ENCODE measurements at places on chromosomes 5 and 9. TPM values are rescaled to one million over a fixed set of nuclear protein-coding genes. Genes with fewer than 3 reads are reported as not detected.

PPP2CA gene
- total RNA-seq, result 150 TPM

CDC42SE2 gene
- total RNA-seq, result 110 TPM

STKLD1 gene
- total RNA-seq, result 0.45 TPM

GPRIN1 gene
- 2.1 TPM for total RNA-seq

PTPN3 gene
- 26.7 TPM for total RNA-seq

DNA sequence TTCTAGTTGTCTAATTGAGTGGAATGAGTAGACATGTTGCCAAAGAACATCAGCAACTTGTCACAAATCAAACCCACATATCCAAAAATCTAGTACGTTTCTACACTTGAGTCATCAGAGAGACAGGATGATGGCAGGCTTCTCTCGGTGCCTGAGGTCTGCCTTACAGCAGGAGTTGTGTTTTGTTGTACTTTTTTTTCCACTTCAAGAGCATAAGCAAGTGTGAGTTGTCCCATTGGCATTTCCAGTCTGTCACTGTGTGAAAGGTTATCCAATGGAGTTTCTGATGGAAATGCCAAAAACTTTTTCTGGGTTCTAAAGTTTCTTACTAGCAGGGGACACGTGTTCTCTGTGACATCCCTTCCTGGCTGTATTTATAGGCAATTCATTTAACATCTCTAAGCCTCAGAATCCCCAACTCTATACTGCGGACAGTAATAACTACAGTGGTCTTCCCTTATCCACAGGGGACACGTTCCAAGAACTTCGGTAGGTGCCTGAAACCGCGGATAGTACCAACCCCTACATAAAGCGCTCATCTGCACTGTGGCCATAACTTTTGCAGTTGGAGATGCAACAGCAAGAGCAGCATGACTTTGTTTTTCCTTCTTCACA lies 246.5 kb downstream of the SYK start:
- H3K4me1 ChIP-seq, result no peaks in the 10 kb centered on the region
- H3K36me3 ChIP-seq, result no peaks in the 10 kb centered on the region
- H3K27ac ChIP-seq, result no peak overlapping the region
- no peaks in the 10 kb centered on the region for H3K27me3 ChIP-seq
- H3K4me3 ChIP-seq, result no peak overlapping the region
- DNase-seq, result no peak

DNA sequence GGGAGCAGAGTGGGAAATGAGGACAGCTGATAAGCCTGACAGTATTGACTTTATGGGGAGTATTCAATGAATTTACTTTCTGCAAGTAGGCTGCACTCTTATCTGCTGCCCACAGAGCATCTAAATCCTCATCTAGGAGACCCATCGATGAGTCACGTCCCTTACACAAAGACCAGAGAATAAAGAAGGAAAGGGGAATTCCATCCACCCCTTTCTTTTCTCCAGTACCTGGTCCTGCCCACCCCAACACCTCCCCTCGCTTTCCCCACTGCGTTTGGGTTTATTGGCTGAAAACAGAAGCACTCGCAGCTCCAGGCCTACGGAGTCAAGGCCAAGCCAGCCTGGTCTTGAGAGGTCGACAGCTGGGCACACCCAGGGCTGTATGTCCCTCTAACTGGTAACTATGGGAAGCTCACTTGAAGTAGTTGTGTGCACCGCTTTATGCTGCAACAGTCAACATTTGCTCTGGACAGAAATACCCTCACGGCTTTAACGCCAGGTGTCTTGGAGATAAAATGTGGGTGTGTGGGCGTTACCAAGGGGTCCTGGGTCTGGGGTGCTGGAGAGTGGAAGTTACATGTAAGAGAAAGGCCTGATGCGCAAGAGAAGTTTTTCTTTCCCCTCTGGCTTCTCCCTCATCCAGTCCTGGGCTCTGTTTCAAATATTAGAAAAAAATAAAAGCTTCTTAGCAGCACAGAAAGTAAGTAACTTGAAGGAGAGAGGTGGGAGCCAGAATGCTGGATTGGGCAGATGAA lies 14.5 kb upstream of the TAL2 start:
- no peak overlapping the region for H3K27ac ChIP-seq
- H3K4me1 ChIP-seq, result no peaks in the 10 kb centered on the region
- H3K4me3 ChIP-seq, result no peak overlapping the region
- no peak for DNase-seq

DNA sequence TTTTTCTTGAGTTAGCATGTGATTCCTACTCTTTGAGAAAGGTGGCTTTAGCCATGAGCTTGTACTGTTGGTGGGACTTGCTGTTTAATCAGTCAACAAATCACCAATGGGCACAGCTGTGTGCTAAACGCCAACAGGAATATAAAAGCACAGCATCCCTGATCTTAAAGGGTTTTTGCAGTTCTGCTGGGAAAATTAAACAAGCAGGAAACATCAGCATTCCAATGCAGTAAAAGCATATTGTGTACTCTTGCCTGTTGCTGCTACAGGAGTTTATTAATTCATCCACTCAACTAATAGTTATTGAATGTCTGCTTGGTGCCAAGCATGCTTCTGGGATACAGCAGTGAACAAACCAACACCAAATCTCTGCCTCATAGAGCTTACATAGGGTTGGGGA lies 27.4 kb upstream of the F2RL1 start:
- no peaks in the 10 kb centered on the region for H3K36me3 ChIP-seq
- peak overlapping the region; percentile 21 for H3K27ac ChIP-seq
- no peak overlapping the region for H3K4me3 ChIP-seq
- DNase-seq, result no peak

DNA sequence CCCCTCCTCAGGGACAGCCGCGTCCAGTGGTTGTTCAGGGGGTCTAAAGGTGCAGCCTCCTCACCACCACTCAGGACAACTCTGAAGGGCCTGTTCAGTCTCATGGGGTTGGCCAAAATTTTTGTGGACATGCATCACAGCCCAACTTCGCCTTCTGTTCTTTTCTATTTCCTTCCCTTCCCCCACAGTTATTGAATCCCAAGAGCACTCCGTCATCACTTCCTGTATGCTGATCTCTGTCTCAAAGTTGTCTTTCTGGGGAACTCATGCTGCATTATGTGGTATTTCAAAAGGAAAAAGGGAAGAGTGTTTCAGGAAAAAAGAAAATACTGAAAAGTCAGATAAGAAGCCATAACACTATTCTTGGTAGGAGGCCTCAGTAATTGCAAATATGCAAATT lies 355.4 kb downstream of the CAAP1 start:
- H3K4me3 ChIP-seq, result no peak overlapping the region
- no peak for DNase-seq
- H3K27ac ChIP-seq, result no peak overlapping the region
- H3K36me3 ChIP-seq, result no peaks in the 10 kb centered on the region
- no peaks in the 10 kb centered on the region for H3K4me1 ChIP-seq

- no peaks in the 10 kb centered on the region for H3K27me3 ChIP-seq
- H3K4me3 ChIP-seq, result no peak overlapping the region
- H3K36me3 ChIP-seq, result no peaks in the 10 kb centered on the region
- DNase-seq, result no peak
Measured at GRCh38 chr5:88539026-88539425, 270.4 kb upstream of the TMEM161B start.

DNA sequence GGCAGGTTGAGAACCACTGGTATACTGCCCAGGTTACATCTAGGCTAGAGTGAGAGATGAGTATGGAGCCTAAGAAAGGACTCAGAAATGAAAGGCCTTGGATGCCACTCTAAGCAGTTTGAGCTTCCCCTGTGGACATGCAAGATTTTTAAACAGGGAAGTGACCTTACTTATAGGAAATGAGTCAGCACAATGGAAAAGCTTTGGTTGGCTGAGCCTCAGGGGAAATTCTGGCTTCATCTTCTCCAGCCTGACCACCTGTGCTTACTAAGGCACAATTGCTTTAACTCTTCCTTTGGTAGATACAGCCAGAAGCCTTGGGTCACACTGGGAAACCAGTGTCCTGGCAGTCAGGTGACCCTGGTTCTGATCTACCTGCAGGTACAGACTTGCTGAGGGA lies 380.2 kb upstream of the ZNF462 start:
- no peak for DNase-seq
- no peak overlapping the region for H3K27ac ChIP-seq
- no peaks in the 10 kb centered on the region for H3K4me1 ChIP-seq
- no peaks in the 10 kb centered on the region for H3K27me3 ChIP-seq
- H3K36me3 ChIP-seq, result no peaks in the 10 kb centered on the region

DNA sequence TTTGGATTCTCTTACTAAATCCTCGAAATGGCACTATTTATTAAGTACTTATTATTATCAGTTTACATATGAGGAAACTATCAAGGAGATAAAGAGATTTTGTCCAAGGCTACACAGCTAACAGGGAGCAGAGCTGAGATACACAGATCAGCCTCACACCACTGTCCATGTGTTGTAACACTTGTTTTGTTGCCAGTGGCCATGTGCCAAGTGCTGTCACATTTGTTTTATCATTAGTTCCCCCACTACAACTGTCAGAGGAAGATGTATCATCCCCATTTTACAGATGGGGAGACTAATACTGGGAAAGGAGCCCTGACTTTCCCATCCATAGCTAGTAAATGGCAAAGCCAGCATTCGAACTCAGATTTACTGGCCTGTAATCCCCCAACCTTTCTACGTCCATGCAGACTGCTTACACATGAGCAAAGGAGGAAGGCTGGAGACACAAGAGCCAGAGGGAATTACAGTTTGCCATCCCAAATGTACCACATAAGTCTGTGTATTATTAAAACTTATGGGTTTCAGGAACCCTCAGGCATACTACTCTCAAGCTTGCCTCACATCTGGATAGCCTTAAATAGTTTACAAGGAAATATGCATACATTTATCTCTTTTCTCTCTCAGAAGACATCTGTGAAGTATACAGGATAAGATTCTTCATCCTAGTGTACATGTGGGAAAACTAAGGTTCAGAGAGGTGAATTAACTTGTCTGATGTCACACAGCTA lies 25.1 kb downstream of the PAPPA start:
- H3K27me3 ChIP-seq, result no peaks in the 10 kb centered on the region
- H3K4me3 ChIP-seq, result no peak overlapping the region
- H3K4me1 ChIP-seq, result no peaks in the 10 kb centered on the region
- H3K36me3 ChIP-seq, result no peaks in the 10 kb centered on the region

GRCh38 chr9:83034026-83034425 lies 28.9 kb downstream of the RASEF start:
- H3K27ac ChIP-seq, result no peak overlapping the region

- DNase-seq, result no peak
- no peak overlapping the region for H3K4me3 ChIP-seq
- H3K27me3 ChIP-seq, result no peaks in the 10 kb centered on the region
- H3K36me3 ChIP-seq, result no peaks in the 10 kb centered on the region
Measured at GRCh38 chr5:61397238-61397637, 65.2 kb downstream of the ZSWIM6 start.
